ENCODE measurements at places on chromosomes 3 and 15.

- no peak for DNase-seq
Observed at GRCh38 chr3:174858353-174858752, 781 bp upstream of the NAALADL2 start.

- no peak for DNase-seq
Observed at GRCh38 chr3:148084931-148085330, 612.8 kb upstream of the AGTR1 start.

DNA sequence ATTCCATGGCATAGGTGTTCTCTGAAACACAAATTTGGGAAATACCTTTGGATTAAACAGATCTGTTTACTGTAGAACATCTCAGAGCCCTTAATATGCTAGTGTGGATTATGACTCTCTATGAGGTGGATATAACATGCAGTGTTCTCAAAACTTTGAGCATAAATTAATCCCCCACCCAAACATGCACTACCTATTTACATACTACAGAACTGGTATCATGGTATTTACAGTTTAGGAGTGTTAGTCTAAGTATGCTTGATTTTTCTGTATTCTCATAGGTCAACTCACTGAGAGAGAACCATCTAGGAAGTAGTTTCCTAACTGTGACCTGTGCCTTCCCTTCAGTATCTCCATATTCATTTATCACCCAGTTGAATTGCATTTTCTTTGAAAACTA, 30.9 kb upstream of the ZNF609 start:
- no peak for DNase-seq

DNA sequence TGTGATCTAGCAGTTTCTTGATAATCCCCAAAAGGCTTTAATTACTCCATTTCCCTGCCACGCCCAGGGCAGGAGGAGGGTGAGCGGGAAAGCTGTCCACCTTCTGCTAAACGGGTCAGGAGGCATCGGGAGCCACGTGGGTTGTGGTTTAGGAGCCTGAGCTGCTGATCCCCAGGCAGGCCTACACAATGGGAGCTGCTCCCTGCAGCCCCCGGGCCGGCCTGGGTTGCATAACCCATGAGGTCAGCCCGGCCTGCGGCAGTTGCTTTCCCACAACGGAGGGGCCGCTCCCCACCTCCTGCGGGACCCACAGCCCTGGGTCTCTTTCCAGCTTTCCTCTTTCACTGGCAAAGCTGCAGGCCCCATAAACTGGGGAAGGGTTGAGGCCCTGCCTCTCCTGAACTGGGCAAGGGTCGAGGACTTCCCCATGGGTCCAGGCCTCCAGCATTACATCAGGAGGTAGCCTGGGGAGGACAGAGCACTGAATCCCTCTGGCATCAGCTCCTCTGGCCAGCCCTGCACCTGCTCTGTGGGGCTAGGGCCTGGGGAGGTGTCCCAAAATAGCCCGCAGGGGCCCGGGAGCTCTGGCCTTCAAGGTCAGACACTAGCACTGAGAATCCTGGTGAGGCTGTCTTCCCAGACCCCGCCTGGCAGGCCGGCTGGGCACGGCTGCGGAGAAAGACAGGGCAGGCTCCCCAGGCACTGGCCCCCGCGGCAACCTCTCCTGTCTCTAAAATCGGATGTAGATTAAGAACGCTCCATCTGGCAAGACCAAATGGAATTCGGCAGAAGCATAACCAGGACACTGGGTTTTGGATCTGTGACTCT, 47.3 kb downstream of the ZDHHC19 start:
- DNase-seq, result no peak

- no peak for DNase-seq
Observed at GRCh38 chr3:41881233-41881821, 80.6 kb downstream of the ULK4 start.

GRCh38 chr3:155007729-155008128, 72.4 kb upstream of the MME start:
- DNase-seq, result no peak

All from ureter (tissue), 1 donor.